ENCODE measurements at places on chromosomes 5 and 9. TPM values are rescaled to one million over a fixed set of nuclear protein-coding genes. Genes with fewer than 3 reads are reported as not detected.

Gene ANKRD34B
- total RNA-seq, result not detected

Gene CORO2A
- total RNA-seq, result 21.2 TPM

Gene PNPLA7
- total RNA-seq, result 1.0 TPM

Gene MUSK
- 0.48 TPM for total RNA-seq

Gene MAP1B
- 8.4 TPM for total RNA-seq

Gene C5orf58
- total RNA-seq, result not detected

Gene HMHB1
- total RNA-seq, result not detected

Gene GABBR2
- not detected for total RNA-seq

Gene EIF4E1B
- not detected for total RNA-seq

Gene FBN2
- total RNA-seq, result 1.00 TPM

Gene GCNT4
- 1.4 TPM for total RNA-seq

Gene IQGAP2
- total RNA-seq, result 4.2 TPM

Gene SETX
- 19.1 TPM for total RNA-seq

Gene DCAF10
- total RNA-seq, result 24.4 TPM

Gene LRRC19
- total RNA-seq, result 0.08 TPM

Gene CPLANE1
- total RNA-seq, result 5.7 TPM

Gene PCDHB10
- 0.80 TPM for total RNA-seq

Gene AQP7
- total RNA-seq, result 1.7 TPM

Gene CDO1
- total RNA-seq, result 0.20 TPM

Gene CARTPT
- not detected for total RNA-seq

Gene ZNF474
- not detected for total RNA-seq

Gene GPRIN1
- total RNA-seq, result 1.9 TPM

Gene SH2D3C
- total RNA-seq, result 1.9 TPM

Gene PCDHGA2
- 0.68 TPM for total RNA-seq

Gene GFI1B
- not detected for total RNA-seq

Gene TPRN
- 20.5 TPM for total RNA-seq

Gene BAAT
- 0.08 TPM for total RNA-seq

Gene IL5
- total RNA-seq, result not detected

Gene TMEM232
- 0.56 TPM for total RNA-seq

Gene SLC24A2
- 0.04 TPM for total RNA-seq

Gene POLR1E
- total RNA-seq, result 18.2 TPM

Gene DMRT2
- total RNA-seq, result 0.12 TPM

Gene TSSK1B
- 0.48 TPM for total RNA-seq

Gene HAPLN1
- not detected for total RNA-seq

Gene TYRP1
- total RNA-seq, result not detected

Gene BSPRY
- total RNA-seq, result 37.6 TPM

Gene ATP10B
- total RNA-seq, result 12.1 TPM

Gene MAPK9
- total RNA-seq, result 16.3 TPM

Gene SLC34A3
- total RNA-seq, result 0.68 TPM

Gene MYMK
- total RNA-seq, result not detected

Gene NLN
- total RNA-seq, result 16.0 TPM

Gene KCNMB1
- total RNA-seq, result 0.64 TPM

Gene LHX2
- total RNA-seq, result not detected

Gene C9orf153
- total RNA-seq, result 0.12 TPM

Gene IL17B
- total RNA-seq, result 0.28 TPM

Gene GAS1
- total RNA-seq, result 2.4 TPM

Gene DMRTA1
- 1.8 TPM for total RNA-seq

Gene OR13D1
- not detected for total RNA-seq

Gene HTR4
- total RNA-seq, result 0.08 TPM

Gene MAMDC2
- total RNA-seq, result 1.3 TPM

Gene SLIT3
- 3.5 TPM for total RNA-seq

Gene FLT4
- total RNA-seq, result 1.9 TPM

Gene GABRA1
- not detected for total RNA-seq

Gene OR13C4
- total RNA-seq, result not detected

Gene CD274
- 1.5 TPM for total RNA-seq

Gene CRHBP
- 0.36 TPM for total RNA-seq

Data from esophagus mucosa (tissue), 1 donor.